ENCODE measurements at places on chromosomes 12 and 14.

GRCh38 chr12:14952299-14952921 lies 9.0 kb downstream of the ARHGDIB start:
- DNase-seq: peak; percentile 51

- DNase-seq: no peak
Observed at GRCh38 chr14:58584383-58584782, 53.4 kb upstream of the DACT1 start.

GRCh38 chr14:71905031-71905430 lies 27.2 kb upstream of the RGS6 start:
- DNase-seq: no peak

- DNase-seq: peak; percentile 73
Observed at GRCh38 chr12:121811434-121812319, 7.9 kb downstream of the SETD1B start.

DNA sequence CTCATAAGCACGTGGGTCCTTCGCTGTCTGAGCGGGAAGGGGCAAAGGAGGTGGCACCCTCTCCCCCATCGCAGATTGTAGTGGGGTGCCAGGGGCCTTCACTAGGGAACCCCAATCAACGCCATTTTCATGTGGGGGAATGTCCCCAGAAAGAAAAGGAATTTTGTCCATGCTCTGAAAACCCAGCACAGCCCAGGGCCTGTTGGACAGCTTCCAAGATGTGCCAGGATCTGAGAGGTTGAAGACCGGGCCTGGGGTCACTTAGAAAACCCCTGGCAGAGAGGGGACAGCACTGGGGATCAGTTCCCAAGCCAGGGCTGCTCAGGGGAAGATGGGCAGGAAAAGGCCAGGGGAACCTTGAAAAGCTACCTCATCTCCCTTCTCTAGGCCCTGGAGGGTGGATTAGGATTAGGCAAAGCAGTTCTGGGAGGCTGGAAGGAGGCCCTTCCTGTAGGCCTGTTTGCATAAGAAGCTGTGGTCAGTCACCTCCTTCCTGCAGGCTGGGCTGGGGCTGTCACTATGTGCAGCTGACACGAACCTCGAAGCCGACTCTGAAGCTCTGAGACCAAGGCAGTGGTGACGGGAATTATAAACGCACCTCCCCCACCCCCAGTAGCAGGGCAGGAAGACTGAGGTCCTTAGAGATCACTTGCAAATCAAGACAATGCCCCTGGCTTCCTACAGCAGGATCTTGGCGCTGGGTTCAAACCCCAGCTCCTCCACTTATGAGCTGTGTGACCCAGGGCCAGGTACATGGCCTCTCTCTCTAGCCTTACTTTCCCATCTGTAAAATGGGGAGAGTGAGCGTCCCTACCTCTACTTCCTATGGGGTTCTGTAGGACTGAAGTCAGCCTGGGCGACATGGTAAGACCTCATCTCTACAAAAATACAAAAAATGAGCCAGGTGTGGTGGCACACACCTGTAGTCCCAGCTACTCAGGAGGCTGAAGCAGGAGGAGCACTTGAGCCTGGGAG lies 29.0 kb downstream of the TESC start:
- DNase-seq: no peak

DNA sequence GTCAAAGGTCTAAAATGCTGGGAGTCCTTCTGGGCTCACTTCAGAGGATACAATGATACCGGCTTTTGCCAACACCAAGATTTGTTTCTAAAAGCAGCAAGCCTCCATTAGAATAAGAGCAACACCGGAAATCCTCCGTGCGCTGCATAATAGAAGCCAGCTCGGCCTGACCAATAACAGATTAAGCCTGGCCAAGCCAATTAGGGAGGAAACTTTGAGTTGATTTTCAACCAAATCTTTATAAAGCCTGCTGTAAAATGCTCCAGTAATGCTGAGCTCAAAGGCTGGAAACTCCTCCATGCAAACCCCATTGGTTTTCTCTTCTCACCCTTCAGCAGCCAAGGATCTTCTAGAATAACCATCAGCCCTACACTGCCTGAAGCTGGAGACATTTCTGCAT lies 150.1 kb downstream of the NTF3 start:
- DNase-seq: no peak

DNA sequence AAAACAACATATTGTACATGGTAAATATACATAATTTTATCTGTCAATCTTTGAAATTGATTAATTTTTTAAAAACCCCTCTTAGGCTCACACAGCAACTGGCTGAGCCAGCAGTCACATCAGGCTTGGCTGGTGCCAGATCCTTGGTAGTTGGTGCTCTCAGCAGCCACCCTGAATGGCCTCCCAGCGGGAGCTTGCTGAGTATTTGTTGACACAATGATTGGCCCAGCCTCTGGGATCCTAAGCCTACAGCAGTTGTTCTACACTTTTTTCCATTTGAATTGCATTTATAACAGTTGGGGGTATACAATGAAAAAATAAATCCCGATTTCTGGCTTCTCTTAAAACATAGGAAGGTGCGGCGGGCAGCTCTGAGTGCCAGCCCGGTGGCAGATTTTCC lies 11.1 kb downstream of the PRKAB1 start:
- DNase-seq: no peak

- DNase-seq: no peak
Observed at GRCh38 chr12:25017336-25017735, 68.4 kb upstream of the BCAT1 start.

DNA sequence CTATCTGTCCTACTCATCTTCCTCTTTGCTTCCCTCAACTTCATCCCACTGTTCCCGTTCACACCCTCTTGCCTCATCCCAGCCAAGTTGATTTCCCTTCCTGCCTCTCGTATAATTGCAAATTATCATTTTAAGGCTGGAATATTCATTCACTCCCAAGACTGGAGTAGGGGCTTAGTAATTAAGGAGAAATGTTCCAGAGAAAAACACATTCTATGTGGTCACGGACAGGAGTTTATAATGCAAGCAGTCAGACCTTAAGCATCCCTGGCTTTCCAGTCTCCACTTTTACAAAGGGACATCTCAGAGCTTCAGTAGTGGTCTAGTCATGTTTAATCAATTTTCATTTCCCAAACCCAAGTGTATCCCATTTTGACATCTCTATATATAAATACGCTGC lies 54.9 kb downstream of the TMEM132D start:
- DNase-seq: no peak

GRCh38 chr14:92534932-92535643 lies 21.5 kb downstream of the RIN3 start:
- no peak for DNase-seq

GRCh38 chr14:21275261-21275858 lies 4.5 kb upstream of the RPGRIP1 start:
- DNase-seq: no peak

GRCh38 chr12:65287426-65287825 lies 8.9 kb downstream of the MSRB3 start:
- no peak for DNase-seq

DNA sequence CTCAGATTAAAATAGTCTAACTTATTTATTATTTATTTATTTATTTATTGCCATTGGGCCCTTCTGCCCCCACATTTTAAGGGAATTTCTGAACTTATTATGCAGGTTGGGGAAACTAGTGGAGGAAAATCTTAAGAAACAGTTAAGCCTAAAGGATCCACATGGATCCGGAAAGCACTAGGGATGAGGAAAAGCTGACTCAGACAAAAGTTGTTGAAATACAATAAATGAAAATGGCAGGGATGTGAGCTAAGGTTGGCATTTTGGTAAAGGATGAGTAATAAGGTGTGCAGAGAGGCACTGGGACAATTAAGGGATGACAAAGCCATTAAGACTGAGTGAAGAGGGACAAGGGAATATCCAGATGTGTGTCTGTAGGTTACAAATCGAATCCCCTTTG lies 20.7 kb upstream of the CSRP2 start:
- no peak for DNase-seq

DNA sequence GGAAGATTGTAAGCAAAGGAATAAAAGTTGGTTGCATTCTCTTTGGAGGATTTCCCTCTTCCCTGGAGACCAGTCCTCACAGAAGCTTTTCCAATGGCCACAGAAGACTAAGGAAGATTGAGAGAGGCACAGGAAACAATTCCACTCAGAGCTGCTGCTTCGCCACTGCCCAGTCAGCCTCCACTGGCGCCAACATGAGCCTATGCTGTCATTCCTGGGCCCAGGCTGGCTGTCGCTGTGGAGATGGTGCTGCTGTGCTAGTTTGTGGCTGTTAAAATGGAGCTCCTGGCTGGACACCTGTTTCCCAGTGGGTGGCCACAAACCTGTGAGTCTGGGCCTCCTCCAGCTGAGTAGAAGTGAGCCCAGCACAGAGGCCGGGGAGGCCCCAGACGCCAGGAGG lies 6.6 kb downstream of the P2RX7 start:
- no peak for DNase-seq

- no peak for DNase-seq
Observed at GRCh38 chr14:61573748-61574513, 121.4 kb upstream of the HIF1A start.

GRCh38 chr12:132606927-132607326 lies 3.5 kb downstream of the LRCOL1 start:
- no peak for DNase-seq

DNA sequence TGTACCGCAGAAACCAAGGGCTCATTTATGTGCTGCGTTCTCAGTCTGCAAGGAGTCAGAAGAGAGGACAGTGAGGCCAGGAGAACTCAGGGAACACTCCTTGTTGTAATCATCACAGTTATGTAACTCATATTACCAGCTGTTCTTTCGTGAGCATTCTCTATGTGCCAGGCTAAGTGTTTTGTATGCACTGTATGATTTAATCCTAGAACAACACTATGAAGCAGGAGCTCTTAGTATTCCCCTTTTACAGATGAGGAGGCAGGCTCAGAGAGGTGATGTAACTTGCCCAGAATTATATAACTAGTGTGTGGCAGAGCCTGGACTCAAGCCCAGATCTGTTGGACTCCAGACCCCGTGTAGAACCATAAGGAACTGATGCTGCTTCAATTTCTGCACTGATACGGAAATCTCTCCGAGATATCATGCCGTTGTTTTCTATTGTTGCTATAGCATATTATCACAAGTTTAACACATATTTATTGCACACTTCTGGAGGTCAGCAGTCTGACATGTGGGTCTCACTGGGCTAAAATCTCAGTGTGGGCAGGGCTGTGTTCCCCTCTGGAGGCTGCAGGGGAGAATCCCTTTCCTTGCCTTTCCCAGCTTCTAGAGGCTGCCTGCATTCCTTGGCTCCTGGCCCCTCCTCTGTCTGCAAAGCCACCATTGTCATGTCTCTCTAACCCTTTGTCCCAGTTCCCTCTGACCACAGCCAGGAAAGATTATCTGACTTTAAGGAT lies 16.3 kb upstream of the CD9 start:
- no peak for DNase-seq

DNA sequence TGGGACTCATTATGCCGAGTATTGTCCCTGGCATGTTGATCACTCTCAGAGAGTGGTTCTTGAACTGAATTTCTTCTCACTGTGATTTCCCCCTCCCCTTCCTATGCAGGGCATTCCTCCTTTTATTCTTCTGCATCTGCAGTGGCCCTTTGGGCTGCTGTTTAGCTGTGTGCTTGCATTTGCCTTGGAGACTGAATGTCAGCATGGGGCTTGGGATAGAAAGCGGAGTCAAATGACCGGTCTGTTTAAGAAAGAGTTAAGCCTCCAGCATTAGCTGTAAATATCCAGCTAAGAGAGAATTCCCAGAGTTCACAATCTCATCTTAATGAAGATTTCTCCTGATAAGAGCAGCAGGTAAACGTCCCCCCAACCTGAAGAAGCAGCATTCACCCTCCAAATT lies 65.6 kb upstream of the RMST start:
- DNase-seq: no peak

DNA sequence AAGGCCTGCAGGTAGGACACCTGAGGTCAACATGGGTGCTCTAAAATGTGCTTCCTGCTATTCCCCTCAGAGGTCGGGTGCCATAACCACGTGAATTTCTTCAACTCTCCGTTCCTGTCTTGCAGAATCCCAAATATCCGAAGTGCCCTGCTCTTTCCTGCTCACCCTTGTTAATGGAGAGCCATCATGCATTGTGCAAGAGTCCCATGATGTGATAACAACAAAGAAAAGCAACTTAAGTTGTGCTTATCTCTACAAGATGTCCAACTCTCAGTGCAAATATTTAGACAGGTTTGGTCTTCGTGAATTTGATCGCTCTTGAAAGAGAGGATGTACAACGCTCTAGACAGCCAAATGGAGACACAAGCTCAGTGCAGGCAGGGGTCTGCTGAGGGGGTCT lies 210.6 kb upstream of the PLXNC1 start:
- no peak for DNase-seq

GRCh38 chr14:24430143-24430681 lies 458 bp downstream of the KHNYN start:
- peak; percentile 68 for DNase-seq

GRCh38 chr14:38012056-38012455 lies 195.6 kb upstream of the SSTR1 start:
- DNase-seq: no peak

DNA sequence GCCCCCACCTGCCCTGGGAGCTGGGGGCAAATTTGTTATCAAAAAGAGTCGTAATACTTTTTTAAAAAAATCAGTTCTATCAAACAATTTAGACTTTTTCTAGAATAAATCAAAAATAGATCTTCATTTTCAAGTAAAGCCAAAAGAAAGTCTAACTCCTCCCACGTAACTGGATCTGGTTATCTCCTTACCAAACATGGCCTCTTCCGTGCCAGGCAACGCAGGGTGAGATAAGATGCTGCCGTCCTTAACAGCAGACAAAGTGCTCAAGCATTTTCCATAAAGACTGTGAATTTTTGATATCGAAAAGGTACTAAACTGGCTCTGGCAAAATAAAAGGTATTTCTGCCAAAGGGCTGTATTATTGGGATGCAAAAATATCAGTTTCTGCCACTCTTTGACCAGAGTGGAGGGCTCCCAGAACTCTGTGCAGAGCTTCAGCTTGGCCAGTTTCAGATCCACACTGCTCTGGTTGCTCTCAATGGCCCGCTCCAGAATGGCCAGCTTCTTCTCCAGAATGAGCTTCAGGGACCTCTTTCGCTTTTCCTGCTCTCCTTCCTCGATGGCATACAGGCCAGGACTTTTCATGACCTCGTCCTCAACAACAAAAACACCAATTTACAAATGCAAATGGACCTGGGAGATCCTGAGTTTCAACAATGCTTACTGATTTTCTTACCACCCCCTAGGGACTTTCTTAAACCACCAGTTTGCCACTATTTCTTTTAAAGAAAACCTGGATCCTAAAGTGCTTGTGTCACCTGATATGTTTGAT lies 29.0 kb downstream of the NRDE2 start:
- DNase-seq: no peak

DNA sequence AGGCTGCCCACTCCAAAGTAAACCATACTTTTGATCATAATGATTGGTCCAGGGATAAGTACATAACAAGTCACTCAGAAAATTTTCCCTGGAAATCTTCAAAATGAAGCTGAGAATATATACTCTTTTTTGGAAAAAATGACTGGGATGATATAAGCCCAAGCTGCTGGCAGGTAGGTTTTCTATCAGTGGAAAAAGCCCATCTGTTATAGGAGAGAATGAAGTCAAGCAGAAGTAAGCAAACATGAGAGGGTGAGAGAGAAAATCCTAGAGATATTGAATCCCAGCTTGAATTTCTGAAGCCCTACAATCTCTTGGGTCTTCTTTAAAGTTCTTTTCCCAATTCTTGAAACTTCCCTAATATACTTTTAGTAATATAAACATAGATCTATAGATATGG lies 37.3 kb upstream of the ZDHHC17 start:
- DNase-seq: no peak

Data from activated CD4-positive, alpha-beta memory T cell treated with anti-CD3 and anti-CD28 coated beads, Interleukin-2, amount 10 ng/mL, durations not matched to agents 7 days and 5 days (primary cell).